ENCODE measurements at places on chromosomes 7 and 10. TPM values are rescaled to one million over a fixed set of nuclear protein-coding genes. Genes with fewer than 3 reads are reported as not detected.

GRCh38 chr7:148905093-148905666 is 21.1 kb upstream of the EZH2 start:
- DNase-seq: no peak
- H3K27ac ChIP-seq: no peak overlapping the region
- H3K4me3 ChIP-seq: no peak overlapping the region
- no peaks in the 10 kb centered on the region for H3K36me3 ChIP-seq
- H3K27me3 ChIP-seq: no peaks in the 10 kb centered on the region

- peak overlapping the region; percentile 88 for H3K27ac ChIP-seq
- peaks cover under 1% of the 10 kb centered on the region for H3K36me3 ChIP-seq
- no peaks in the 10 kb centered on the region for H3K27me3 ChIP-seq
Observed at GRCh38 chr10:114526126-114526503, 121.8 kb upstream of the AFAP1L2 start.

DNA sequence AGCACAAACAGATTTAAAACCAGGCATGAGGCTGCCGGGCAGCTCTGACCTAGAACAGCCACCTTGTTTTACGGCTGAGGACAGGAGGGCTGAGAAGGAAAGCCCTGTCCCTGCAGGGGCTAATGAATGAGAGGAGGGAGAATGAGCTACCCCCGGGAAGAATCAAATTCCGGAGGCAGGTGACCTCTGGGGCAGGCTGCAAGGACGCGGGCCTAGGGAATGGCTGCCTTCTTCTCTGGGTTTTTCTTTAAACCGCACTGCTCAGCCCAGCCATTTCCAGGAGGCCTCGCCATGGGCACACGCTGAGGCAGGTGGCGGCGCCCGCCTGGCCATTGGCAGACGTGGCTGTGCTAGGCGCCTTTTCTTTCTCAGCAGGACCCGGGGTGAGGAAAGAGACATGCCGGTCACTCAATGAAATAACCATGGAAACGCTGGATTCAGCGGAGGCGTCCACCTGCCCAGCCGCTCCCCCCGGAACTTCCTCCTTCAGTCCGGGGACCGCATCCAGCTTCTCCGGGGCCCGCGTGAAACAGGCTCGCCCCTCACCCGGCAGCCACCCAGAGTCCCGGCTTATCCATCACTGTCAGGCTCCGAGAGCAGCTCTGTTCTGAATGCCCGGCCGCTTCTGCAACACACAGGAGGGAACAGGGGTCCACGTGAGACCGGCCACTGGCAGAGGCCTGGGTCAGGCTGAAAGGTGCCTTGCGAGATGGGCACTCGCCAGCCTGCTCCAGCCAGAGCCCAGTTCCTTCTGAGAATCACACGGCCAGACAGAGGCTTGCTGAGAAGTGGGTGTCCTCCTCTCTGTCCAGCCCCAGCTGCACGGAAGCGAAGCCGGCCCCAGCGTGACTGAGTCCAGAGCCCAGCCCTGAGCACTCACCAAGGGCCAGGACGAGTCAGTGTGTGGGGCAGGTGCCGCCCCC is 82.1 kb downstream of the PDGFA start:
- H3K27me3 ChIP-seq: no peaks in the 10 kb centered on the region
- H3K4me1 ChIP-seq: peaks cover 4% of the 10 kb centered on the region
- no peak overlapping the region for H3K27ac ChIP-seq

PTF1A gene
- total RNA-seq: not detected

GRCh38 chr10:128060341-128061250 is 65.6 kb downstream of the MKI67 start:
- peak overlapping the region; percentile 62 for H3K27ac ChIP-seq
- peaks cover 64% of the 10 kb centered on the region for H3K36me3 ChIP-seq
- H3K4me3 ChIP-seq: no peak overlapping the region
- no peak for DNase-seq

- no peaks in the 10 kb centered on the region for H3K36me3 ChIP-seq
- no peak overlapping the region for H3K4me3 ChIP-seq
- H3K4me1 ChIP-seq: peaks cover 26% of the 10 kb centered on the region
Observed at GRCh38 chr7:26180792-26181198, 19.8 kb downstream of the HNRNPA2B1 start.

DNA sequence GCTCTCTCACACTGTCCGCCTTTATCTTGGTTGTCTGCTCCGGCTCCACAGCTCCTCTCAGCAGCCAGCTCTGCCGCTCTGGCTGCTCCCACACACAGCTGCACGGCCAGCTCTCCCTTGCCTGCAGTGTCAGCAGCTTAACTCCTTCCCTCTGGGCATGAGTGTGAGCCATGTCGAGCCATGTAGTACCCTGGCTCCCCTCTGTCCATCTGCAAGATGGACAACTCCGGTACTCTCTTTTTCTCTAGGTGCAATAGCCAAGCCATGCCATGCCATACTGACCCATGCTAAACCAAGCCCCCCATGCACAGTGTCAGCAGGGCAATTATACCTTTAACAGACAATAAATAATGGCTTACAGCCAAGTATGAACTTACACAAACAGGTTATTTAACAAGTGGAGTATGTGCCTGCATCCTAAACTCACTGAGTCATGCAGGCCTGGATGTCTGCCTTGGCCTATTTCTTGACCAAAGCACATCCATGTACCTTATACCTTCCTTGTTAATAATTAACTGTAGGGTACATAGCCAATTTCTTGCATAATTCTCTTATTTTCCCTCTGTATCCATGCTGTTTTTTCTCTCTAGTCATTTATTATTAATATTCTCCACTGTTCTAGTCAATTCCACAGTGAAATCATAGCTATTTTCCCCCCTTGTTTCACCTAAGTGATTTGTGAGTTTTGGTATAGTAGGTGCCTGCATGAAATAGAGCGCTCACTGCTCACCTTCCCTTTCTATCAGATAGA is 170.9 kb downstream of the CDK14 start:
- no peaks in the 10 kb centered on the region for H3K27me3 ChIP-seq
- H3K27ac ChIP-seq: no peak overlapping the region
- no peak for DNase-seq
- no peaks in the 10 kb centered on the region for H3K4me1 ChIP-seq
- no peaks in the 10 kb centered on the region for H3K36me3 ChIP-seq

SPDYE6 gene
- total RNA-seq: not detected

DNA sequence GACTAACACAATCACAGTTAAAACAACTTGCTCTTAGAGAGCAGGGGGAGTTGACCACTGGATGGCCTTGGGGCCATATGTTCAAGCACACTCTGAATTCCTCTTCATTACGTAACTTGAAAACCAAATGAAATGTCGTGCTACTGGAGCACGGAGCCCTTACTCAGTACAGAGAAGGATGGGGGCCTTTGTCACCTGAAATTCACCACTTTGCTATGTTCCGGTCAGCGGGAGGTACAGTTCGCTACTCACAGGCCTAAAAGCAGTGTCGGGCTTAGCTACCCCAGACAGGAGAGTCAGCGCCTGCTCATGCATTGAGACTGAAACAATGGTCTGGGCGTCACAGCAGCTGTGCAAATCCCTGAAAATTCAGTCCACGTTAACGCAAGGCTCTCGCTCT is 39.6 kb downstream of the GLI3 start:
- no peak for DNase-seq
- no peak overlapping the region for H3K27ac ChIP-seq
- no peaks in the 10 kb centered on the region for H3K36me3 ChIP-seq
- H3K27me3 ChIP-seq: no peaks in the 10 kb centered on the region

C10orf67 gene
- not detected for total RNA-seq

DNA sequence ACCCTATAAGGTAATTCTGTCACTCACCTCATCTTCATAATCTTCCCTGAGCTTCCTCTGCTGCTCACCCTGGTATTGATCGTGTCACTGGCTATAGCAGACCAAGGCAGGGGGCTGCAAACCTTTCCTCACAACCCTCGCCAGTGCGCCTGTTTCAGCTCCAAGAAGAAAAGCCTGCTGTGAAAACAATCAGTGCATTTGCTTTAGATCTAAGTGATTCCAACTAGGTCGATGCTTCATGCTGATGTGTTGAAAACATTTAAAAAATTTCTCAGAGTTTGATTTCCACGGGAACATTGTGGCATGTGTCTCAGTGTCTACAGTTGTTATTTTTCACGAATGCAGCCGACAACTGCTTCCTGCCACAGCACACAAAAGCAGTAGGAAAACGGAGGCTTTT is 27.3 kb downstream of the POU6F2 start:
- no peak for DNase-seq
- no peaks in the 10 kb centered on the region for H3K4me1 ChIP-seq
- H3K27me3 ChIP-seq: no peaks in the 10 kb centered on the region
- no peak overlapping the region for H3K27ac ChIP-seq

DNA sequence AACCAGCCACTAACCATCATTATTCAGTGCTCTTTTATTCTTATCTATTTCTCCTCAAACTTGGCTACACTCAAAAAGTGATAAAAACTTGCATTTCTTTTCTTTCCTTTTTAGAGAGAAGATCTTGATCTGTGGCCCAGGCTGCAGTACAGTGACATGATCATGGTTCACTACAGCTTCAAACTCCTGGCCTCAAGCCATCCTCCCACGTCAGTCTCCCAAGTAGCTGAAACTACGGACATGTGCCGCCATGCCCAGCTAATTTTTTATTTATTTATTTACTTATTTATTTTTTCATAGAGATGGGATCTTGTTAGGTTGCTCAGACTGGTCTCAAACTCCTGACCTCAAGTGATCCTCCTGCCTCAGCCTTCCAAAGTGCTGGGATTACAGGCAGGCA is 24.6 kb upstream of the TMEM248 start:
- no peaks in the 10 kb centered on the region for H3K4me1 ChIP-seq
- H3K36me3 ChIP-seq: peaks cover 2% of the 10 kb centered on the region
- H3K4me3 ChIP-seq: no peak overlapping the region

- H3K27ac ChIP-seq: no peak overlapping the region
- no peaks in the 10 kb centered on the region for H3K27me3 ChIP-seq
- DNase-seq: no peak
- peaks cover 4% of the 10 kb centered on the region for H3K36me3 ChIP-seq
Observed at GRCh38 chr7:30403477-30403876, 75.1 kb downstream of the NOD1 start.

GRCh38 chr10:92787557-92788152 is 60.7 kb upstream of the EXOC6 start:
- no peaks in the 10 kb centered on the region for H3K36me3 ChIP-seq
- H3K4me1 ChIP-seq: peaks cover 15% of the 10 kb centered on the region
- H3K4me3 ChIP-seq: no peak overlapping the region
- H3K27ac ChIP-seq: no peak overlapping the region
- no peaks in the 10 kb centered on the region for H3K27me3 ChIP-seq

ASB4 gene
- total RNA-seq: not detected

DNA sequence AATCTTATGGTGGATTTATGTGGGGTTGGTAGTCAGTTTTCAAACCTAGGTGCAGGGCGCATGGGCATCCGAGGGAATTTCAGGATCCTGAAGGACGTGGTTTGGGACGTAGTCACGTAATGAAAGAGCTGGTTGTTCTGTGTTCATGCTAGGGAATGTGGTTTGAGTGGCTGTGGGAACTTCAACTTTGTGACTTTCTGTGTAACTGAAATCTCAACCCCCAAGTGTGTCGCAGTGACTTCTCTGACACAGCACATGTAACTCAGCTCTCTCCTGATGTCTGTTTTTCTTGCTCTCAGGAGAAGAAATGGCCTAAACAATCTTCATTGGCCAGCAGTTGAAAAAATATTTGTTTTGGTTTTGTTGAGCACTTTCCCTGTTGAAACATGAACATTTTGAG is 199.0 kb downstream of the PTEN start:
- no peaks in the 10 kb centered on the region for H3K36me3 ChIP-seq
- H3K27me3 ChIP-seq: no peaks in the 10 kb centered on the region

SLC29A3 gene
- 4.0 TPM for total RNA-seq

GRCh38 chr7:33578881-33579672 is 326.3 kb upstream of the BMPER start:
- no peaks in the 10 kb centered on the region for H3K36me3 ChIP-seq
- H3K27me3 ChIP-seq: no peaks in the 10 kb centered on the region
- H3K4me3 ChIP-seq: no peak overlapping the region
- no peak overlapping the region for H3K27ac ChIP-seq
- no peak for DNase-seq

GRCh38 chr10:103513380-103514060 is 20.0 kb downstream of the NEURL1 start:
- no peak overlapping the region for H3K27ac ChIP-seq
- no peak for DNase-seq
- H3K27me3 ChIP-seq: no peaks in the 10 kb centered on the region

DNA sequence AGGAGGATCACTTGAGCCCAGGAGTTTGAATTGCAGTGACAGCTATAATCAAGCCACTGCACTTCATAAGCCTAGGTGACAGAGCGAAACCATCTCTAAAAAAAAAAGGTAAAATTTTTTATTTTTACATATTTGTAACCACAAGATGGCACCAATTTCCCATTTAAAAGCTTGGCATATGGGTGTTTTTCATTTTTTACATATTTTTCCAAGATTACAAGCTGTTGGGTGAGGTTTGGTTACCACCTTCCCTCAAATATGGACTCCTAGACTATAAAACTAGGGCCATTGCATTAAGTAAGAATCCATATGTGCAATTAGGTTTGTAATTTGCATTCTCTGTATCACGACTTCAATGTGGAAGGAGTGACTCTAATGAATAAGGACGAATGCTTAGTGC is 129.3 kb upstream of the ACBD5 start:
- H3K4me3 ChIP-seq: no peak overlapping the region
- no peaks in the 10 kb centered on the region for H3K27me3 ChIP-seq
- H3K36me3 ChIP-seq: no peaks in the 10 kb centered on the region
- peak; percentile 19 for DNase-seq
- H3K27ac ChIP-seq: no peak overlapping the region
- H3K4me1 ChIP-seq: no peaks in the 10 kb centered on the region

GRCh38 chr10:32377458-32378259 is 30.7 kb upstream of the EPC1 start:
- H3K36me3 ChIP-seq: no peaks in the 10 kb centered on the region
- H3K27me3 ChIP-seq: no peaks in the 10 kb centered on the region
- DNase-seq: no peak
- H3K27ac ChIP-seq: peak overlapping the region; percentile 82
- peaks cover 3% of the 10 kb centered on the region for H3K4me1 ChIP-seq

GRCh38 chr10:125003901-125004467 is 62.1 kb downstream of the ZRANB1 start:
- H3K27ac ChIP-seq: no peak overlapping the region
- H3K4me1 ChIP-seq: peaks cover 18% of the 10 kb centered on the region
- H3K27me3 ChIP-seq: no peaks in the 10 kb centered on the region
- DNase-seq: peak; percentile 10
- peaks cover 44% of the 10 kb centered on the region for H3K36me3 ChIP-seq
- no peak overlapping the region for H3K4me3 ChIP-seq

GCK gene
- total RNA-seq: not detected

DYDC1 gene
- not detected for total RNA-seq

DKK1 gene
- total RNA-seq: not detected

DNA sequence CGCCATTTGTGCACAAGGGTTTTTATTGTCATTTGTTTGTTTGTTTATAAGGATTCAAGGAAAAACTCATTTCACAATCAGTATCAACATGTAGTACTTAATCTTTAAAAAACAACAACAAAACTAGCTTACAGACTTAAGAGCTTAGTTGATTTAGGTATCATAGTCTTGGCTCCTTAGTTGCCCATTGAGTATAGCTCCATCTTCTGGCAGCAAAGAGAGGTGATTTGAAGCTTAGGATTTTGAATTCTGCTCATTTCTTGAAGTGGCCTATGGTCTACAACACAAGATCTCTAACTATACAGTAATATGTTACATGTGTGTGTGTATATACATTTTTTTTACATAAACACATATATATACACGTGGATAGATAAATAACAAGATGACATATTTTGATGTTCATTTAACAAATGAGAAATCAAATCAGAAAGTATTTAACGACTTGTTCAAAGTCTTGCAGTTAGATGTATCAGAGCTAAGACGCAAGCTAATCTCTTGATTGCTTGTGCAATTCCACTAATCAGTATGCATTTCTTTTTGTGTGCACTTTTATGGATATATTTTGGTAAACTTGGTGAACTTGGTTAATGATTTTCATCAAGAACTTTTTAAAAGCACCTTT is 307.3 kb downstream of the CAMK1D start:
- H3K27ac ChIP-seq: no peak overlapping the region
- no peak overlapping the region for H3K4me3 ChIP-seq
- H3K27me3 ChIP-seq: no peaks in the 10 kb centered on the region
- DNase-seq: peak; percentile 73

MORN4 gene
- total RNA-seq: 1.6 TPM
